Left lung (tissue), 14 donors: ENCODE measurements at places on chromosomes 12 and 14. TPM values are rescaled to one million over a fixed set of nuclear protein-coding genes. Genes with fewer than 3 reads are reported as not detected.

- DNase-seq = no peak
These were observed 6.6 kb downstream of the IL31 start for GRCh38 chr12:122167356-122167925.

GRCh38 chr12:113903381-113903863 lies 62.7 kb downstream of the RBM19 start:
- DNase-seq = no peak

GRCh38 chr14:74219277-74220205 lies 19.7 kb upstream of the VSX2 start:
- no peak for DNase-seq

GRCh38 chr14:34997762-34998161 lies 15.0 kb downstream of the SRP54 start:
- no peak for DNase-seq

The LPCAT3 gene
- 63.9 TPM for polyA plus RNA-seq

The ZFYVE26 gene
- 18.3 TPM for polyA plus RNA-seq

DNA sequence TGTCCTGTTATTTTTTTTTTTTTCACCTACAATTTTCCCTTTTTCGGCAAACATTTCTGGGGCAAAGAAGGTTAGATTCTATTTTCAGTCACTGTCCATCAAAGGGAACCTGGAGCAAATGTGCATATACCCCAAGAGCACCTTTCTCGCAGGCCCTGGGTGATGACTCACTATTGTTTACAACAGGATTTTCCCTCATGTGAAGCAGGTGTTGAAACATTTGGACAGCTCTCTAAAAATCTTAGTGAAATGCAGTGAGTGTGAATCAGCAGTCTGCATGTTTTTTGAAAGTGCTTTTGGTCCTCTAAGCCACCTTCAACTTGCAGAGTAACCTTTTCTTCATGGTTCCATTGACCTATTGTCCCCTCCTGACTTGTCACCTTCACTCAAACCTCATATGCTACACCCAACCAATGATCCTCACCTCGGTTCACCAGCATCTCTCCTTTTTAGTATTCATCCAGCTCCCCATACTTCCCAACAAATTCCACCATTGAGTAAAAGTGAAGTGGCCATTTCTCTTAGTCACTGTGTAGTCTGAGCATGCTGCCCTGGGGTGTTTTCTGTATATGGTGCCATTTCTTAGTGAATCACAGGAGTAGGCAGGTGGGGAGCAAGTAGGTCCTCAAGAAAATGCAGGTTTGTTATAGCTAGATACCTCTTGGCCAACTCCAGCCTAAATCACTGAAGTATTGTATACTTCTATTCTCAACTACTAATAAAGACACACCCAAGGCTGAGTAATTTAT lies 260.2 kb downstream of the BMP4 start:
- no peak for DNase-seq

GRCh38 chr12:42565633-42566032 lies 23.9 kb downstream of the PRICKLE1 start:
- no peak for DNase-seq

- DNase-seq = no peak
These were observed 170.0 kb upstream of the PRMT8 start for GRCh38 chr12:3320881-3321509.

- peak; percentile 26 for DNase-seq
These were observed 34.5 kb downstream of the VDR start for GRCh38 chr12:47870175-47870781.

The ZCRB1 gene
- polyA plus RNA-seq = 86.7 TPM

GRCh38 chr12:99709116-99709515 lies 61.6 kb downstream of the GARIN6 start:
- no peak for DNase-seq

DNA sequence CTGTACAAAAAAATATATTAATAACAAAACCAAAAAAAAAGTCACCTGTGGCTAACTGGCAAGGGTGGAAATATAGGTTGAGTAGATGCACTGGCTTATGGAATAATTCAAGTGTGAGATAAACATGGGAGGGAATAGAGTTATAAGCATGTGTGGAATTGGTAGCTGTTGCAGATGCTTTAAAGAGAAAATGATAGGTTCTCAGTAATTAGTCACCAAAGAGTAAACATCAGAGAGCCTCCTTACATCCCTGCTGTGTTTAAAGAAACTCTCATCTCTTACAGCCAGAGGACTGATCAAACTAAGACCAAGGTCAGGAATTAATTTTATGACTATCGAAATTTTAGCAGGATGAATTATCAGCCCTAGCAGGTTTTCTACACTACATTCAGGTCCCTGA lies 70.5 kb downstream of the EGLN3 start:
- no peak for DNase-seq

GRCh38 chr14:71566276-71566675 lies 366.0 kb upstream of the RGS6 start:
- no peak for DNase-seq

- no peak for DNase-seq
These were observed 357.7 kb downstream of the BCAT1 start for GRCh38 chr12:24591079-24591626.
